ENCODE measurements at places on chromosomes 7 and 10.

DNA sequence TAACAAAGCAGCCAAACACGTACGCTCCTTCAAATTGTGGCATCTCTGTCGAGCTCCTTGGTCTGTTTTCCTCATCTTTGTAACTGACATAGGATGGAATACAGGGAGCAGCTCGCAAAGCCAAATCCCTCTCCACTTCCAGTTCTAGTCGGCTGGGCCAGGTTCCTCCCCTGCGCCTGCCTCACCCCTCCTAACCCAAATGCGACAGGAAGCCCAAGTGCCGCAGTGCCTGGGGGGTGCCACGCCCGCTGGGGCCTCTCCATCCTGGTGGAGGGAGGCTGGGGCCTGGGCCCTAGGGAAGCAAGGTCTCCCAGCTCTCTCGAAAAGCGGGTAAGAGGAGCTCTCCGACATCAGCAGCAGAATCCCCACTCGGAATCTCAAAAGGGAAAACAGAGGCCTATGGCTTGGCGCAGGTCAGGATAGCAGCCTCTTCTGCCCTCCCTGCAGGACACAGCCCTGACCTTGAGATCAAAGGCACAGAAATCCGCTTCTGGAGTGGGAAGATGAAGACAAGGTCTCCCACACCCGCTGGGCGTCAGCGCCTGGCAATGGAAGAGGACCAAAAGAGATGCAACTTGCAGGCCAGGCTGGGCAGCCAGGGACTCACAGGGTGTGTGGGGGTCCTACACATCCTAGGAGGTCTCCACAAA, 165.8 kb downstream of the NRF1 start:
- no peak for DNase-seq

- DNase-seq = no peak
Observed at GRCh38 chr10:51638211-51638610, 61.2 kb downstream of the CSTF2T start.

- no peak for DNase-seq
Observed at GRCh38 chr10:87794285-87794684, 23.7 kb downstream of the ATAD1 start.

GRCh38 chr7:158818325-158819213, 10.7 kb downstream of the ESYT2 start:
- DNase-seq = peak; percentile 99

DNA sequence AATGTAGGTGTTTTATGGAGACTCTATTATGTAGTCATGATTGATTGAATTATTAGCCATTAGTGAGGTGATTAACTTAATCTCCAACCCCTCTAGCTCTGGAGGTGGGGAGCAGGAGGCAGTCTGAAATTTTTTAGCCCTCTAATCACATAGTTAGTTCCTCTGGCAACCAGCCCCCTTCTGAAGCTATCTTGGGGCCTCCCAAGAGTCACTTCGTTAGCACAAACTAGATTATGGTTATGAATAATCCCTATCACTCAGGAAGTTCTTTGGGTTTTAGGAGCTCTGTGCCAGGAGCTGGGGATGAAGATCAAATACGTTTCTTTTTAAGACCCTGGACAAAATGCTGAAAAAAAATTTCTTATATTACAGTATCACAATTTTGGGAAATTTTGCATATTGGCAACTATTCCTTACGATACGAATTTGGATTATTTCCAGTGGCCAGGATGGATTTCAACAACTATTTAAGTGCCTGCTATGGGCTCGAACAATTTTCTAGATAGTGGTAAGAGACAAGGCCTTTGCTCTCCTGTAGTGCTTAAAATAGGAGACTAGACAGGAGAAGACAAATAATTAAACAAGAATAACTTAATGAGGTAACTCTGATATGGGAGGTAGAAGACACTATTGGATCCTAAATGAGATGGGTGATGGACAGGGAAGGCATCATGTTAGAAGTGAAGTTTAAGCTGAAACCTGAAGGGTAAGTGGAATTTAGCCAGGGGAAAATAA, 52.9 kb downstream of the BTAF1 start:
- peak; percentile 30 for DNase-seq

- no peak for DNase-seq
Observed at GRCh38 chr7:156545979-156546378, 94.6 kb upstream of the RNF32 start.

DNA sequence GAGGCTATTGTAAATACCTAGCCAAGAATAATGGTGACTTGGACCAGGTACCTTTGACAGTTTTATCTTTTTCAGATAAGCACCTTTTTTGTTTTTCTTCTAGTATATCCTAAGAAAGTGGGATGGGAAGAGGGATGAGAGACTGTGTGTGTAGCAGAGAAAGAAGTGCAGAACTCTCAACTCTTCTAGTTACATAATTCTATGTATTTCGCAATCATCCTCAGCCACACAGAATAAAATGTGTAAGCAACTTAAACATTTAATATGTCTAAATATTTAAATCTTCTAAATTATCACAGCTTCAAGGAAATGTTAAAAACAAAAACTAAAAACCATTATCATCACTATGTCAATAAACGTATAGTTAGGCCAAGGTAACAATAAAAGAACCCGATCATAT, 42.6 kb upstream of the GSAP start:
- no peak for DNase-seq

GRCh38 chr10:101227429-101228152, 1.7 kb downstream of the LBX1 start:
- DNase-seq = no peak

DNA sequence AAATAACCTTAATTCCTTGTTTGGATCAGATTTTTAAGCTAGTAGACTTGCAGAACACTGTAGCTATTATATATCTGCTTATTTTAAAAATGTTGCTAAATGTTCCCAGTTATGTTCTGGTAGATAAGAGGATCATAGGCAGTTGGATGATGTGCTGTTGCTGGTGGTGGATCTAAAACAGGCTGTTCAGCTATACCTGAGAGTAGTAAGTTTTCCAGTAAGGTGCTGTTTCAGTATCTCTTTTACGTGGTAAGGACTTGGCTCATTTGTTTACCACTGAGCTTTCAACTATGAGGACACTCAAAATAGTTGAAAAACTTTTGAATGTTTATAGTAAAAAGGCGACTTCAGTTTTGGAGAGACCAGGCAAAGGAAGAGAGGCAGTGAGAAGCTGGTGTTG, 180.9 kb downstream of the CDK14 start:
- DNase-seq = no peak

DNA sequence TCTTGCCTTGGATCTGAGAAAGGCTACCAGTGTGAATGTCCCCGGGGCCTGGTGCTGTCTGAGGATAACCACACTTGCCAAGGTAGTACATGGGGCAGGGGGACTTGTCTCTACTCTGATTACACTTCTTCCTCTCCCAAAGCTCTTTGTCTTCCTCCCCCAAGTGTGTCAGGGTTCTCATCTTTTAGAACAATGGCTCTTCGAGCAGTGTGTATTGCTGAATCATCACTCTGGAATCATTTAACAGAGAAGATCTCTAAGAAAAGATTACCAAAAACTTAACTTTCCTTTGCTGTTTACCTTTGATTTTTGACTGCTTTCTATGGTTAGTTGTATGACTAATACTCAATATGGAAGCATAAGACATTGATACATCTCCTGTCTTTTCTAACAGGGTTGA, 18.2 kb downstream of the OIT3 start:
- DNase-seq = no peak
